HEK293T (cell line): ENCODE measurements at places on chromosomes 4 and X.

DNA sequence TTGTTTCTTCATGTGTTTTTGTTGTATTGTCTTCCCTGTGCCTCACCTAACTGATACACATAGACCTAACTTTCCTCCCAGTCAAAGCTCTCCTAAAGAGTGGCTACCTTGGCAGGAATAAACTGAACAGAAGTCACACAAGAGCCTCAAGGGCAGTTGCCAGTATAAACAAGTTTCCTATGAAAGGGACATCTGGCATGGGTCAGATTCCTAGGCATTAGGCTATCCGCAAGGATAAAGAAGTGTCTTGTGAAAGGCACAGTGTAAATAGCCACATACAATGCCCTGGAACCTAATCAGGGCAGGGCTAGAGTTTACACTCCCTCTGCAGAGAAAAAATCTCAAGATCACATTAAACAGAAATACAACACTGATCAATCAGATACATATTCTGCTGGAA, 220.8 kb downstream of the SPANXN3 start:
- no peak for DNase-seq

DNA sequence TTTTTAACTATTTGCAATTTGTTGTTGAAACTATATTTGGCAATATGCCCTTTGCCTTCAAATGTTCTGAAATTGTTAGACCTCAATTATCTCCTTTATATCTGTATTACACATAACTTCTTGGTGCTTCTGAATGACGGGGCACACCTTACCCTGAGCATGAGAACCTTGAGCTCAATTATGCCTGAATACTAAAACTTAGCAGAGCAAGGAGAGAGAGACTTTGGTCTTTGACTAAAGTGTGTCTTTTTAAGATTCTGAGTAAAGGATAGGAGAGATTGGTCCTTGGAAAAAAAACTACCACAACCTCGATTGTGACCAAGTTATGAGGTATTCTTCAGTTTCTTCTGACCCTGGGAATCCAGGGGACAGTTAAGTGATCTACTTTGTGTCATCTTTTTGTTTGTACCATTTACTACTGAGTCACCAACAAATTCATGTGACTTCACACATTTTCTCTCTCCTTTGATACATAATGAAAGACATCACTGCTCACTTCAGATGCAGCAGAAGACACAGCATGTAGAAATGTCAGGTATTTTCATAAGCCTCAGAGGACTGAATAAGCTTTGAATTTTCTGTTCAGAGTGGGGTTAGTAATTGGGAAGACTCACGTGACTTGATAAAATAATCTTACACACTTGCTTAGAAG, 51.4 kb downstream of the PTTG2 start:
- DNase-seq, result no peak

GRCh38 chrX:123918106-123918721, 43.3 kb upstream of the STAG2 start:
- no peak for DNase-seq

- no peak for DNase-seq
Observed at GRCh38 chr4:120839974-120840751, 82.4 kb downstream of the PRDM5 start.

DNA sequence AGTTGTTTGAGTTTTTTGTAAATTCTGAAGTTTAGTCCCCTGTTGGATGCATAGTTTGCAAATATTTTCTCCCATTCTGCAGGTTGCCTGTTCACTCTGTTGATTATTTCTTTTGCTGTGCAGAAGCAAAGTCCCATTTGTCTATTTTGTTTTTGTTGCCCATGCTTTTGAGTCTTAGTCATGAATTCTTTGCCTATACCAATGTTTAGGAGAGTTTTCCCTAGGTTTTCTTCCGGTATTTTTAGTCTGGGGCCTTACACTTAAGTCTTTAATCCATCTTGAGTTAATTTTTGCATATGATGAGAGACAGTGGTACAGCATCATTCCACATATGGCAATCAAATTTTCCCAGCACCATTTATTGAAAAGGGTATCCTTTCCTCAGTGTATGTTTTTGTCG, 405.8 kb upstream of the RPS6KA3 start:
- DNase-seq, result no peak

DNA sequence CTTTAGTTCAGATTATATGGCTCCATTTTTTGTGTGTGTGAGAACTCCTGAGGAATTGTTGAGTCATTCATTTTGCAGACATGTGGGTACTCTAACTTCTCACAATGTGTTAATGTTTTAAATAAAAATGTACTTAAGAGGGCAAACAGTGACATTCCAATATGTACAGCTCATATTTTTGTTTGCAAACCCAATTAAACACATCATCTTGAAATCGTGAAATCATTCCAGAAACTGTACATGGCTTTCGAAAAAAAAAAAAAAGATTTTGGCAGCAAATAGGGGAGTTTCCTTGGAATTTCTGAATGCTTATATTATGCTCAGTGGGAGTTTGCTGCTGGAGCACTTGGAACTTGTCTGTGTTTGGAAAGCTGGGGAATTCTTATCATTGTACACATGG, 85.0 kb downstream of the HPGD start:
- no peak for DNase-seq

- no peak for DNase-seq
Observed at GRCh38 chrX:82196866-82197265, 995.0 kb downstream of the SH3BGRL start.

- no peak for DNase-seq
Observed at GRCh38 chr4:3773552-3774001, 7.4 kb downstream of the ADRA2C start.
